ENCODE measurements at places on chromosomes 6 and 20. TPM values are rescaled to one million over a fixed set of nuclear protein-coding genes. Genes with fewer than 3 reads are reported as not detected.

GRCh38 chr6:13371421-13372072 is 43.2 kb upstream of the TBC1D7 start:
- no peaks in the 10 kb centered on the region for H3K36me3 ChIP-seq
- no peaks in the 10 kb centered on the region for H3K27me3 ChIP-seq
- no peaks in the 10 kb centered on the region for H3K4me1 ChIP-seq
- H3K4me3 ChIP-seq: no peak overlapping the region
- H3K27ac ChIP-seq: no peak overlapping the region

HLA-DRB5 gene
- not detected for total RNA-seq

LY86 gene
- total RNA-seq: 8.3 TPM

GRCh38 chr6:49913636-49914375 is 47.5 kb upstream of the CRISP1 start:
- no peak overlapping the region for H3K4me3 ChIP-seq
- H3K36me3 ChIP-seq: no peaks in the 10 kb centered on the region
- DNase-seq: no peak
- no peaks in the 10 kb centered on the region for H3K4me1 ChIP-seq

MRAP2 gene
- total RNA-seq: 7.6 TPM

DNA sequence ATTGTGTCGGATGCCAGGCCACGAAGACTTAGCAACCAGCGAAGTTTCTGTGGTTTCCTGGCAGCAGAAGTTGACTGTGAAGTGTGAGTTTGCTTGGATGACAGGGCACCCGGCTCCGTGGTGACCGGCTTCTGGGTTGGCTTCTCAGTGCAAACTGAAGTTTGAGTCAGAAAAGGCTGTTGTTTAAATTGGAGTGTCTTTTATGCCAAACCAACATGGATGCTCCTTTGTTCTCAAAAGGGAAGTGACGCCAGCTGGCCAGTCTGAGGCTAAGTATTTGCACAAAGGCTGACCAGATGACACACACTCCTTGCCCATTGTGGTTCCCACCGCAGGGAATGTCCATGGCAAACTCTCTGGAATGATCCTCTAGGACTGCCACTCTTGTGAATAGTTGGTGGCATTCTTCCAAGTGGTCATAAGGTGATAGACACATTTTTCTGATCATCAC is 164.8 kb upstream of the QKI start:
- peak overlapping the region; percentile 84 for H3K27ac ChIP-seq
- H3K27me3 ChIP-seq: no peaks in the 10 kb centered on the region
- H3K4me1 ChIP-seq: peaks cover 34% of the 10 kb centered on the region
- H3K4me3 ChIP-seq: no peak overlapping the region
- no peaks in the 10 kb centered on the region for H3K36me3 ChIP-seq

Measured in tibial nerve (tissue), 4 donors.